ENCODE measurements at places on chromosomes 7 and 10. TPM values are rescaled to one million over a fixed set of nuclear protein-coding genes. Genes with fewer than 3 reads are reported as not detected.

DNA sequence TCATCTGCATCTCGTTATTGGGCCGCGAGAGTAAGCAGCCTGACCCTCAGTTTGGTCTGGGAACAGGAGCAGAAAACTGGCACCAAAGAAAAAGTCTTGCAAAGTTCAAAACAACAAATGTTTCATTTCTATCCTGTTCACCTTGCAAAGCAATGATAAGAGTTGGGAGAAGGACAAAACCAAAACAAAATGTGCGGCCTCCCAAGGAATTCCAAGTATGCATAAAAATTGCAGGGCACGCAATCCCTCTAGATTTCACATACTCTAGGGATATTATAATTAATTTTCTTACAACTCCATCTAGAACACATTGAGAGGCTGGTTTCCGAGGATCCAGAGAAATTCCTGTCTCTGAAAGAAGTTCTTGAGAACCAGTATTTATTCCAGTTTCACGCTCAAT, 20.1 kb downstream of the CHUK start:
- DNase-seq: no peak

- no peak for DNase-seq
These were observed 550 bp upstream of the CREM start for GRCh38 chr10:35126062-35126529.

DNA sequence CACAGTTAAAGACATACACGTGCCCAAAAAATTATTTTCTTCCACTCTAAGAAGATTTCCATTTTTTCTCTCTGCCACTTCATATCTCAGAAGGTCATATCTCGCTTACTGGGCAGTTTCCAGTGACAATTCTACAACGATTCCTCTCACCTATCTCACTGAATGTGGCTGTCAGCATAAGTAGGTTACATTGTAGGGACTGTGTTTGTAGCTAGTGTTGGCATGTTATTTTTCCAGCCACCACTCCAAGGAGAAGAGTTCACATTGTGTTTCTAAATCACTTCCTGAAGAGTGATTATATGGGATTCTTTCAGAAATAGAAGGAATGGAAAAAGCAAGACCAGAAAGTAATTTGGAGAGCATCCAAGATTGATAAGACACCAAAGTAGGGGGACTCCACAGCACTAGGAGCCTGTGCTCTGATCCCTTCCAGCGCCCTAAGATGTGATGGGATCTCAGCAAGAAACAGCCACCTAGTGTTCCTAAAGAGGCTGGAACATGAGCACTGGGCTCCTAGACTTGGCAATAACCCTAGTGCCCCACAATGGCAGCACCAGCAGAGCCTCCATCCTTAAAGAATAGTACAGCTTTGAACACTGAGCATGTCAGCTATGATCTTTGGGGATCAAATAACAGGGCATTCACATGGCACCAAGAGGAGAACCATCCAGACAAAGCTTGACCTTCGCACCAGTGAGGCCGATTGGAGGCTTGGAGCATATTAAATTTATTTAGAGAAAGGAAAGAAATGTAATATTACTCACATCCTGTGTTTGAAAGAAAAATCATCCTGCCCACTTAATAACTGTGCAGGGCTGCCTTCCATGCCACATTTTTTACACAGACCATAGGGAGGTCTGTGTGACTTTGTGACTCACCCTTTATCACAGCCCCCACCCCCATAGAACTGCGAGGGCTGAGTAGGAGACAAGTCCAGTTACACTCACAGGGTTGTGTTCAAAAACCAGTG, 51.8 kb downstream of the CAV1 start:
- peak; percentile 35 for DNase-seq

- no peak for DNase-seq
These were observed 81.7 kb downstream of the CSTF2T start for GRCh38 chr10:51617576-51618235.

The EPO gene
- not detected for total RNA-seq

Measured in right cardiac atrium (tissue), 5 donors.